ENCODE measurements at places on chromosomes 13 and 19. TPM values are rescaled to one million over a fixed set of nuclear protein-coding genes. Genes with fewer than 3 reads are reported as not detected.

DNA sequence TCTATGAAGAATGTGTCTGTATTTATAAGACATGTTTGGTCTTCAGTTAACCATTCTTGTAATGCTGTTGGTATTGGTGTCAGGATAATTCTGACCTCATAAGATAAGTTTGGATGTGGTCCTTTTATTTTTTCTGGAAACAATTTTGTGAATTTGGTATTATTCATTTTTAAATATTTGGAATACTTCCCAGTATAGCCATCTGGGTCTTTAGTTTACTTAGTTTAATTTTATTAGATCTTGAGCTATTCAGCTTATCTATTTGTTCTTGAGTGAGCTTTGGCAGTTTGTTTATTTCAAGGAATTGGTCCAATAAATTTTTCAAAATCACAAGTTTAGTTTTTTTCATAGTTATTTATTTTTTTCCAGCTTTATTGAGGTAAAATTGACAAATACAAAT is 335.4 kb upstream of the PCDH20 start:
- no peaks in the 10 kb centered on the region for H3K36me3 ChIP-seq
- no peak for DNase-seq
- H3K27ac ChIP-seq, result no peak overlapping the region
- H3K4me3 ChIP-seq, result no peak overlapping the region

DNA sequence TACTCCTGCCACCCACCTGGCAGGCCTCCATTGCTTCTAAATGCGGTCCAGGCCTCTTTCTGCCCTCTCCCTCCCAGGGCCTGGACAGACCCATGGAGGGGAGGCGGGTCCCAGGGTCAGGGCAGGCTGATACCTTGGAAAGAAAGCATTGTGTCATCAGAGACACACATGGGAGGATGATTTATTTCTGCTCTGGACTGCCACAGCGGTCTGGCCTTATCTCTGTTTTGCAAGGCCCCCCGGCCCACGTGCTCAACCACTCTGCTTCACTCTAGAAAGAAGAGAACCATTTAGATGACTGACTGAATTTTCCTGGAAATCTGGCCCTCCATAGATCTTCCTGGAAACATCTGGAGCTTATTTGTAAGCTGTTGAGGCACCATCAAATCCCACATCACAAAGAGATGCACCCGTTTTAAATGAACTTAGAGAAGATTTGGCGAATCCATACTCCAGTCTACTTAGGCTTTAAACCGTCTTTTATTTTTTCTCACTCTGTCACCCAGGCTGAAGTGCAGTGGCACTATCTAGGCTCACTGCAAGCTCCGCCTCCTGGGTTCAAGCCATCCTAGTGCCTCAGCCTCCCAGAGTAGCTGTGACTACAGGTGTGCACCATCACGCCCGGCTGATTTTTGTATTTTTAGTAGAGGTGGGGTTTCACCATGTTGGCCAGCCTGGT is 48.3 kb upstream of the URI1 start:
- no peaks in the 10 kb centered on the region for H3K36me3 ChIP-seq
- no peaks in the 10 kb centered on the region for H3K4me1 ChIP-seq
- no peaks in the 10 kb centered on the region for H3K27me3 ChIP-seq
- DNase-seq, result no peak

GRCh38 chr19:7340959-7341837 is 7.5 kb upstream of the ARHGEF18 start:
- H3K27me3 ChIP-seq, result no peaks in the 10 kb centered on the region
- no peak overlapping the region for H3K4me3 ChIP-seq
- DNase-seq, result peak; percentile 73
- H3K36me3 ChIP-seq, result no peaks in the 10 kb centered on the region
- H3K27ac ChIP-seq, result no peak overlapping the region

DNA sequence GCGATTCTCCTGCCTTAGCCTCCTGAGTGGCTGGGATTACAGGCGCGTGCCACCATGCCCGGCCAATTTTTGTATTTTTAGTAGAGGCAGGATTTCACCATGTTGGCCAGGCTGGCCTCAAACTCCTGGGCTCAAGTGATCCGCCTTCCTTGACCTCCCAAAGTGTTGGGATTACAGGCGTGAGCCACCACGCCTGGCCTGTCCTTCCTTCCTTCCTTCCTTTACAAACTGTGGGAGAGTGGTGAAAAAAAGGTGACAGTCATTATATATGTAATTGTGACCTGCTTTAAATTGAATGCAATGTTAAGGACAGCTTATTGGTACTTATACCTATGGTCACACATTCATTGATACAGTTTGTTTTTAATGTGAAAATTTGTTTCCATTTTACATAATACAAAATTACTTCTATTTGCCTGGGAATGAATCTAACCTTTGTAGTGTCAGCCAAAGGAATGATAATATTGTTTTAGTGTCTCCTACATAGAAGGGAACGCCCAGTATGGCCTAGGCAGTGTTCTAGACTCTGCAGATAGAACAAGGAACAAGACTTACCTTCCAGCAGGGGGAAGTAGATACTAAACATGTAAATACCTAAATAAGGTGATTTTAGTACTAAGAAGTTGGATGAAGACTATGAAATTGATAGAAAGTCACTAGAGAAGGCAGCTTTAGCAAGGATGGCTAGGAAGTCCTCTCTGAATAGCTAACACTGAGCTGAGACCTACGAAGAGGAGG is 146.3 kb downstream of the GGACT start:
- H3K27me3 ChIP-seq, result no peaks in the 10 kb centered on the region
- H3K27ac ChIP-seq, result no peak overlapping the region
- no peaks in the 10 kb centered on the region for H3K36me3 ChIP-seq

- H3K4me1 ChIP-seq, result no peaks in the 10 kb centered on the region
- H3K27me3 ChIP-seq, result peaks cover 16% of the 10 kb centered on the region
- no peak overlapping the region for H3K27ac ChIP-seq
- no peak for DNase-seq
- no peak overlapping the region for H3K4me3 ChIP-seq
- no peaks in the 10 kb centered on the region for H3K36me3 ChIP-seq
Measured at GRCh38 chr19:30069535-30070197, 127.6 kb downstream of the URI1 start.

GRCh38 chr13:103140001-103140671 is 73.9 kb upstream of the SLC10A2 start:
- H3K4me1 ChIP-seq, result no peaks in the 10 kb centered on the region
- DNase-seq, result no peak
- H3K27ac ChIP-seq, result no peak overlapping the region
- no peaks in the 10 kb centered on the region for H3K36me3 ChIP-seq
- H3K27me3 ChIP-seq, result no peaks in the 10 kb centered on the region

GRCh38 chr13:92175330-92175729 is 776.9 kb downstream of the GPC5 start:
- no peaks in the 10 kb centered on the region for H3K36me3 ChIP-seq
- no peaks in the 10 kb centered on the region for H3K4me1 ChIP-seq
- no peak for DNase-seq
- H3K27me3 ChIP-seq, result no peaks in the 10 kb centered on the region

GRCh38 chr19:38304866-38305429 is 897 bp downstream of the C19orf33 start:
- peaks cover 55% of the 10 kb centered on the region for H3K36me3 ChIP-seq
- peak overlapping the region; percentile 44 for H3K4me3 ChIP-seq

DNA sequence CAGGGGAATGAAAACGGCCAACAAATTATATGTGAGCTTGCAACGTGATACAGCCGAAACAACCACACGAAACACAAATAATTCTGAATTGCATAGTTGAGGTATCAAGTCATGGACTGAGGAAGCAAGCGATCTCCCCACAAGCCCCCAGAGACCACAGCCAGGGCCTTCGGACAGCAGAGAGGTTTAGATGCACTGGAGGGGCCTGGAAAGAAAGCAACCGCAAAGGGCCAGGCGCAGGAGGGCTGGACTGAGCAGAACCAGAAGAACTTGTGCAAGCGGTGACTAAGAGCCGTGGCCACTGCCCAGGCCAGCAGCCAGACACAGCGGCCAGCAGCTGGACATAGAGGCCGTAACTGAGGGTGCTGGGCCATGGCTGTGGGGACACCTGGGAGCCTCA is 131.4 kb downstream of the TNFRSF19 start:
- DNase-seq, result no peak
- H3K4me1 ChIP-seq, result peaks cover 8% of the 10 kb centered on the region
- no peaks in the 10 kb centered on the region for H3K36me3 ChIP-seq
- no peaks in the 10 kb centered on the region for H3K27me3 ChIP-seq

- DNase-seq, result no peak
- H3K36me3 ChIP-seq, result no peaks in the 10 kb centered on the region
- H3K27ac ChIP-seq, result peak overlapping the region; percentile 97
- H3K27me3 ChIP-seq, result no peaks in the 10 kb centered on the region
- H3K4me3 ChIP-seq, result no peak overlapping the region
Measured at GRCh38 chr19:43674596-43674995, 4.6 kb upstream of the PLAUR start.

DNA sequence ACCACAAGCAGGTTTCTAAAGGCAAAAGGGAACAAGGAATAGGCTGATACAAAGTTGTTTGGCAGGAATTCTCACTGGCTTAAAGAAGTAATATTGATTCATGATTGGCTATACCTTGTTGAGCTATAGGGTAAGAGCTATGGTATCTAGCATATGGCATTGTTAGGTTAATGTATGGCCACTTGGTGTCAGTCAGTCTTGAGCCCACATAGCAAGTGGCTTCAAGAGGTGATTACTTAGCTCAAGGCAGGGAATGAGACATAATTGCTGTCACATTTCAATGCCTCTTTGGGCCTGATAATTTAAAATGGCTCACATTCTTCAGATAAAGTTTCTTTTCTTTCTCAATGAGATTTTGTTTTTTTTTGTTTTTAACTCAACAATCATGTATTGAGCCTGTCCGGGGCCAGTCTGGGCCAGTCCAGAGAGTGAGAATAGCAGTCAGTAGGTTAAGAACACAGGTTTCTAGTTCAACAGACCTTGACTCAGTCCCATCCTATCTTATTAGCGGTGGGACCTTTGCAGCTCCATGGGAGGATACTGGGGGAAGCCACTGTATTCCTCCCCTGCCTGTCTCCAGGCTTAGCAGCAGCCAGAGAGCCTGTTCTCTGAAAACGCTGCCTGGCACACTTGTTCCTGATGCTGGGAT is 45.8 kb upstream of the RCBTB2 start:
- DNase-seq, result no peak
- H3K4me1 ChIP-seq, result peaks cover 56% of the 10 kb centered on the region
- no peak overlapping the region for H3K4me3 ChIP-seq
- peak overlapping the region; percentile 90 for H3K27ac ChIP-seq
- no peaks in the 10 kb centered on the region for H3K36me3 ChIP-seq

- no peaks in the 10 kb centered on the region for H3K4me1 ChIP-seq
- H3K27ac ChIP-seq, result no peak overlapping the region
- no peaks in the 10 kb centered on the region for H3K36me3 ChIP-seq
- H3K4me3 ChIP-seq, result no peak overlapping the region
- H3K27me3 ChIP-seq, result no peaks in the 10 kb centered on the region
- DNase-seq, result no peak
Measured at GRCh38 chr13:68173111-68173510, 943.0 kb upstream of the PCDH9 start.

DNA sequence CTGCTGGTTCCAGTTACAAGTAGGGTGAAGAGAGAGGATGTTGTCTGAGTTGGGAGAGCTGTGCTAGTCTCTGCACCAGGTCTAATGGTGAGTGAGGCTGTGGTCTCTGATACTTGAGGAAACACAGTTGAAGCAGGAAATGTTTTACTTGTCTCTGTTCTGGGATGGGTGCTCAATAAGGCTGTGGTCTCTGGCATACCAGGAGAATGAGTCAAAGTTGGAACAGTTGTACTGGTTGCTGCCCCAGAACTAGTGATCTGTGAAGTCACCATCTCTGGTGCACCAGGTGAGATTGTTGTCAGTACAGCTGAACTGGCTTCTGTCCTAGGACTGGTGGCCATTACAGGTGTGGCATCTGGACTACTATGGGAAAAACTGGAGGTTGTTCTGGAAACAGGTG is 74.7 kb downstream of the MUC16 start:
- no peaks in the 10 kb centered on the region for H3K4me1 ChIP-seq
- DNase-seq, result no peak
- H3K27ac ChIP-seq, result no peak overlapping the region
- no peaks in the 10 kb centered on the region for H3K27me3 ChIP-seq

- no peaks in the 10 kb centered on the region for H3K36me3 ChIP-seq
- H3K4me3 ChIP-seq, result no peak overlapping the region
- no peaks in the 10 kb centered on the region for H3K27me3 ChIP-seq
- no peak overlapping the region for H3K27ac ChIP-seq
Measured at GRCh38 chr13:56755181-56755935, 385.4 kb upstream of the PRR20A start.

Gene SELENOV
- not detected for total RNA-seq

Gene PLVAP
- total RNA-seq, result 59.5 TPM

Gene NOVA2
- 12.6 TPM for total RNA-seq

Gene MBD3L3
- not detected for total RNA-seq

Gene ZNF708
- 11.6 TPM for total RNA-seq

Gene STOML3
- total RNA-seq, result not detected

Gene LILRA5
- total RNA-seq, result 52.8 TPM

Gene CYP2A6
- not detected for total RNA-seq
